Stimulated activated CD4-positive, alpha-beta T cell treated with anti-CD3 and anti-CD28 coated beads, Interleukin-12 subunit alpha, Interleukin-12 subunit beta, amount 100 ng/mL, for 48 hours (primary cell): ENCODE measurements at places on chromosomes 5 and 9.

GRCh38 chr9:132383462-132383883 lies 23.2 kb downstream of the TTF1 start:
- no peak for DNase-seq

GRCh38 chr5:157115012-157115411 lies 6.2 kb upstream of the HAVCR2 start:
- no peak for DNase-seq

GRCh38 chr5:14806456-14806855 lies 65.1 kb downstream of the ANKH start:
- DNase-seq, result no peak

DNA sequence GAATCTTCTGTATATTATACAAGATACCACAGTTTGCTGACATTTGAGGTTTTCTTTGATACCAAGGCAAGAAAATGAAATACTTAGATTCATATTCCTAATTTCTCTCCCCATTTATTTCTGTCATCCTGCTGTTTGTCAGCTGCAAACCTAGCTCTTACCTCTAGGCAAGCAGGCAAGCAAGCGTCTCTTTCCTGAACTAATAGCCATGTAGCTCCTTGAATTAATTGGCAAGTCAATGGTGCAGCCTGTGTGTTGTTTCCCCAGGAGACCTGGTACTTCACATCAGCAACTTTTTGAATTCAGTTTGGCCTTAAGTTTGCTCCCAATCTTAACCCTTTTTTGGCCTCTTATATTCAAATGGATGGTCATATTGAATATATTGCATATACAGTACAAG lies 573.6 kb upstream of the ARRDC3 start:
- no peak for DNase-seq

GRCh38 chr9:121317737-121318630 lies 50.0 kb downstream of the GSN start:
- no peak for DNase-seq

DNA sequence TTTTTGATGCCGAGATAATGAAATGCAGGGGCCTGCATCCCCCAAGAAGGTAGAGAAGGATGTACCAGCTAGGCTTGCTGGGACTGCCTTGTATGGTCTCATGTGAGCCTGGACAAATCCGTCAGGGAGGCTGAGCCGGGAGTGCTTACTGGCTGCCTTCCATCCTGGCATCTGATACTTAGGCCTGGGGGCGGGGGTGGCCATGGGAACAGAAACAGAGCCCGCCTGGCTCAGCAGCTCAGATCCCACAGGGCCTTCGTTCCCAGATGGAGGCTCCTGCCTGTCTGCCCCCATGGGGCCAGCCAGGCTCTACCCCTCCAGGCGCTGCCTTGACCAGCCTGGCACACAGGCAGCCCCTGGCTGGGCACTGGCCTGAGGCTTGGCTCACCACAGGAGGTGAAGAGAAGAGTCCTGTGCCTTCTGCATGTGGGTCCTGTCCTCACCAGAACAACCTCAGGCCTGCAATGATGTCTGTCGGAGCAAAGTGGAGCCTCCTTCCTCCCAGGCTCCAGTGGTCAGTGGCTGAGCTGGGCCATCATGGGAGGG lies 10.5 kb upstream of the SPATA31E1 start:
- no peak for DNase-seq

DNA sequence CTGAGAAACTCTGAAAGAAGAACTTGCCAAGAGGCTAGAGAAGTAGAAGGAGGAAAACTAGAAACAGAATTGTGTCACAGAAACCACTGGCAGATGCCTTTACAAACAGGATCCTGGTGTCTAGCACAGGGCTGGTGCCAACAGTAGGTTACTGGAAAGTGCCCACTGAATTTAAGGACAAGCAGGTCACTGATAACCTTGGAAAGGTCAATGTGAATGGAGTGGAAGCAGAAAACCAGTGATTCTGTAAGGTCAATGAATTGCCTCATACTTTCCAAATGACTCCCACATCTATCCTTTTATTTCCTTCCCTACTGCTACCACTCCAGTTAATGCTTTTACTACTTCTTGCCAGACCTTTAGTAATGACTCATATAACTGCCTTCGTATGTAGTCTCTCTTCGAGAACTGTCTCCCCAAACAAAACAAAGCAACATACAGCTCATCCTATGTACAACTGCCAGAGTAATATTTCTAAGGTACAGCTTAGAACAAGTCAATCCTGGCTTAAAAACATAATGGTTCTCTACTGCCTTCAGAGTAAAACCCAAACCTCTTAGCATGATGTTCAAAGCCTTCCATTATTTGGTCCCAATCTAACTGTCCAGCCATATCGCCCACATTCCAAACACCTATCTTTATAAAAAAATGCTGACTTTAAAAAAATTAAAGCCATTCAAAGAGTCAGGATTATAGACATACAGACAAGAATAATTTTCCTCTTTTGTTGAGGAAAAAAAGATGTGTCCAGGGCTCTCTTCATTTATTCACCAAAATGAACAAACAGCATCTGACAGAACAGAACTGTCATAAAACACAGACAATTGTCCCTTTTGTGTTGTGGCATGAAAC lies 52.5 kb downstream of the NR3C1 start:
- no peak for DNase-seq

DNA sequence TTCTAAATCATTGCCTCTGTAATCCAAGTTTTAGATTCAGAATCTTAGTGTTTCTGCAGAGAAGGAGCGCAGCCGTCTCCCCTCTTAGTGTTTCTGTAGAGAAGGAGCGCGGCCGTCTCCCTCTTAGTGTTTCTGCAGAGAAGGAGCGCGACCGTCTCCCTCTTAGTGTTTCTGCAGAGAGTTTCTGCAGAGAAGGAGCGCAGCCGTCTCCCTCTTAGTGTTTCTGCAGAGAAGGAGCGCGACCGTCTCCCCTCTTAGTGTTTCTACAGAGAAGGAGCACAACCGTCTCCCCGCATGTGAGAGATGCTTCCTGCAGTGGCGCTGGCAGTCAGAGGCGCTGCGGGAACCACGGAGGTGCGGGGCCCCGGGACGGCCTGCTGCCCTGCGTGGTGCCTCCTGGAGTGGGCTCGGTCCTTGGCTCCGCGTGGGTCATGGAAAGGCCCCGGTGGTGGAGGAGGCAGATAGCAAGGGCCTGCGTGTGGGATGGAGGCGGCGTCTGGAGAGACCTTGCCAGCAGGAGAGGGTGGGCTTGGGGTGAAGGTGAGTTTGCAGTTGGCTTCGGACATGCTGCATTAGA lies 10.9 kb downstream of the CEP72 start:
- DNase-seq, result no peak

DNA sequence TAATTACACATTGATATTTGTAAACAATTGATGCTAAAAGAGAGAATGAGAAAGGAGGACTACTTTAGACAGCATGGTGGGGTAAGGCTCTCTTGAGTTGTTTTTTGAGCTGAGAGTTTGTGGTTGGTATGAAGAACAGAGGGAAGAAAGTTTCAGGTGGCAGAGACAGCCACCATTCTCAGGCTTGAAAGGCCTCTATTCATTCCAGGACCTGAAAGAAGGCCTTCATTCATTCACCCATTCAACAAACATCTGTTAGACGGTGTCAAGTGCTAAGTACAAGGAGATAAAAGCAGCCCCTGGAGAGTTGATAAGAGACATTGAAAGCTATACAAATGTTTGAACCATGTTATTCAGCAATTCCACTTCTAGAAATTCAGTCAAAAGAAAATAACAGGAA lies 21.7 kb upstream of the ADAM19 start:
- no peak for DNase-seq

- DNase-seq, result no peak
These were observed 13.3 kb upstream of the GLRX start for GRCh38 chr5:95835682-95836385.

GRCh38 chr5:128877476-128877875 lies 87.8 kb upstream of the SLC27A6 start:
- DNase-seq, result no peak

GRCh38 chr5:176863041-176863764 lies 35.9 kb downstream of the HK3 start:
- no peak for DNase-seq

- DNase-seq, result no peak
These were observed 6.0 kb downstream of the CDX1 start for GRCh38 chr5:150172556-150172955.

DNA sequence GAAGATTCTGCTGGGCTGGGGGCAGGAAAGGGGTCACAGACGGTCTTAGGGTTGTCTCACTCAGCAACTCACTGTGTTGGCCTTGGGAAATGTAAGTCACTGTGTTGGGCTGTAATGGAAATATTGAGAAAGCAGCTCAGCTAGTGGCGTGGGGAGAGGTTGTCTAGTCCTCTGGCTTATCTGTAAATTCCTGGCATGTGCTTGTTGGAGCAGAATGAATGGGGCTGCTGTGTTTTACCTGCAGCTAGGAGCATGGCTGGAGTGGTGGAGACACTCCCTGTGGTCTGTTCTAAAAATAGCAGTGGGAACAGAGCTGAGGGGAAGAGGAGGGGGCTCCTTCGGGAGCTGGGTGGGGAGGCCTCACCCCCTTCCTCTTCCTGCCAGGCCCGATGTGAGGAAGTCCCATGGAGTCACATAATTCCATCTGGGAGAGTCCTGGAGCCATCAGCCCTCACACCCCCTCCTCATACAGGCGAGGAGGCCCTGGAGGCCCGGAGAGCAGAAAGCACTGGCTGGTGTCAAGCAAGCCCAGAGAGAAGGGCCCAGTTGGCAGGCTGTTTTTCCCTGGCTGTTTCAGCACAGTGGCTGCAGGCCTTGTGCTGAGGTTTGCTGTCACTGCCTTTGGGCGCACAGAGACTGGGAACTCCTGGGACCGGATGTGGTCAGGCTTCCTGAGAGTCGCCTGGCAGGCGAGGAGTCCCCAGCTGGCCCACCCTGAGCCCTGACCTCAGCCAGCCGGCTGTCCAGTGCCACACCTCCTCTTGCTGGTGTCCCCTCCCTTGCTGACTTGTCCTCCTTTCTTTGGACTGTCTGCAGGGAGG lies 84.9 kb downstream of the RGS3 start:
- DNase-seq, result peak; percentile 30

GRCh38 chr5:14267991-14268708 lies 125.0 kb downstream of the TRIO start:
- DNase-seq, result no peak

- DNase-seq, result no peak
These were observed 425.3 kb upstream of the CDH6 start for GRCh38 chr5:30768056-30768690.

DNA sequence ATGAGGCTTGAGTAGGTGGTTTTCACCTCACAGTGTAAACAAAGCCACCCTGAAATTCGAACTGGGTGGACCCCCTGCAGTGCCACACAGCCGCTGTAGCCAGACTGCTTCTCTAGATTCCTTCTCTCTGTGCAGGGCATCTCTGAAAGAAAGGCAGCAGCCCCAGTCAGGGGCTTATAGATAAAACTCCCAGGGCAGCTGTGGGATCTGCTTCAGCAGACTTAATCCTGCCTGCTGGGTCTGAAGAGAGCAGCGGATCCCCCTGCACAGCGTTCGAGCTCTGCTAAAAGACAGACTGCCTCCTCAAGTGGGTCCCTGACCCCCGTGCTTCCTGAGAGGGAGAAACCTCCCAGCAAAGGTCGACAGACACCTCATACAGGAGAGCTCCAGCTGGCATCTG lies 71.4 kb downstream of the CARTPT start:
- DNase-seq, result no peak

DNA sequence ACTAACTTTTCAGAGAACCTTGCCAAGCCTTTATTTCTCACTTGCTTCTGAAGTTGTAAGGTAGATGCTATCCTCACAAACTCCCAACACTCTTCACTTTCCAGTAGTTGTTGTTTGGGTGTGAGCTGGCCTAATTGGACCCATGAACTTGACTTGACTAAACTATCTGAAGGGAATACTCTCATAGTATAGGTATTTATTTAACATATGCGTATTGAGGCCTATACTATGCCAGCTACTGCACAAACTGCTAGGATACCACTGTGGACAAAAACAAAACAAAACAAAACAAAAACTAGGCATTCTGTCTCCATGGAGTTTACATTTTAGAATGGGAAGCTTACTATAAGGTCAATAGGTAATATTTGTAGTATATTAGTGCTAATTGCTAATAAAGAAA lies 1.3 kb downstream of the TXNDC8 start:
- no peak for DNase-seq

GRCh38 chr9:126423142-126423915 lies 96.7 kb downstream of the MVB12B start:
- DNase-seq, result no peak

- DNase-seq, result no peak
These were observed 35.0 kb upstream of the HMGCS1 start for GRCh38 chr5:43348207-43348606.

DNA sequence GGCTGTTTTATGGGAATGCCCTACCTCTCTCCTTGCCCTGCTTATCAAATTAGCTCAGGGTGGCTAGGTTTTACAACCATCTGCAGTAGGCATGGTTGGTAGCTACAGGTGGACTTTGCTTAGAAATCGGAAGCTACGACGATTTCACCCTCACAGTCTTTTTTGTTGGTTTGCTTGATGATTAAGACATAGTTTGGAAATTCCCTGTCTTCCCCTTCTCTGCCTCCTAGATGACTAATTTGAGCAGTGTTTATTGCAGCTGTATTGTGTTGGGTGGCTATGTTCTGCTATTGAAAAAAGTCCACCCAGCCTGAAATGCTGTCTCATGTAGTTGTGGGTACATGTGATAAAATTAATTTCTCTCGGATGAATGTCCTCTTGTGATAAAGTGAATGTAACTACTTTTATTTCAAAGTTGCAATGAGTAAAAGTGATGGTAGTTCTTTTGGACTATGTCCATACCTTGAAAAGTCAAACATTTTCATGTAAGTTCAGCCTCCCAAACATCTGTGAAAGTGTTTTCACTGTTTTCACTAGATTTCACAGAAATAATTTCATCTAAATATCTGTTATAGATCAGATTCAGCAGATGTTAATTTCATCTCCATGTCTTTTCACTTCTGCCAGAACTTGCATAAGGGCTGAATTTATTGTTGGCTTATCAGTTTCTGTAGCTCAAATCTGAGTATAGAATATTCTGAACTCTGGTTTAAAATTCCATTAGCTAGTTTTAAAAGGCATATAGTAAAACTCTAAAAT lies 37.3 kb upstream of the FYB1 start:
- no peak for DNase-seq

- DNase-seq, result no peak
These were observed 3.6 kb downstream of the SYNPO start for GRCh38 chr5:150644058-150644457.

- no peak for DNase-seq
These were observed 159.3 kb downstream of the NR3C1 start for GRCh38 chr5:143244000-143244736.

- no peak for DNase-seq
These were observed 406.3 kb downstream of the PDE4D start for GRCh38 chr5:59487068-59487686.

- DNase-seq, result no peak
These were observed 41.0 kb downstream of the KCNMB1 start for GRCh38 chr5:170348137-170348633.

- DNase-seq, result no peak
These were observed 24.6 kb downstream of the NR2F1 start for GRCh38 chr5:93607367-93608258.

- no peak for DNase-seq
These were observed 58.8 kb upstream of the DHFR start for GRCh38 chr5:80713631-80714030.
